HS-27A (cell line): ENCODE measurements at places on chromosomes 4 and X.

DNA sequence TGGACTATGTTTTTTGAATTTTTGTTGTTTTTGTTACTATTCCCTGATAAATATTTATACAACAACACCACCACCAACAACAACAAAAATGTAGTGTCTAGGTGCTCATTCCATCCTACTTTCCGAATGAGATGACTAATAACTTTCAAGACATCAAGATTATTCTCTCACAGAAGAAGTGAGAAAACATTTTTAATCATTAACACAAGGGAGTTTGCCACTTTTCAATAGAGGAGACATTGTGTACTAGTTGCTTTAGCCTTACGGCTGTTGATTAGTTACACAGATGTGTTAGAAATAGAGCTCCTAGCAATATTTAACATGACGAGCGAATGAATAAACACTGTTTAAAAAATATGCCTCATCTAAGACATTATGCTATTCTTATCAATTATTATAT is 898.8 kb downstream of the C4orf33 start:
- DNase-seq = no peak

DNA sequence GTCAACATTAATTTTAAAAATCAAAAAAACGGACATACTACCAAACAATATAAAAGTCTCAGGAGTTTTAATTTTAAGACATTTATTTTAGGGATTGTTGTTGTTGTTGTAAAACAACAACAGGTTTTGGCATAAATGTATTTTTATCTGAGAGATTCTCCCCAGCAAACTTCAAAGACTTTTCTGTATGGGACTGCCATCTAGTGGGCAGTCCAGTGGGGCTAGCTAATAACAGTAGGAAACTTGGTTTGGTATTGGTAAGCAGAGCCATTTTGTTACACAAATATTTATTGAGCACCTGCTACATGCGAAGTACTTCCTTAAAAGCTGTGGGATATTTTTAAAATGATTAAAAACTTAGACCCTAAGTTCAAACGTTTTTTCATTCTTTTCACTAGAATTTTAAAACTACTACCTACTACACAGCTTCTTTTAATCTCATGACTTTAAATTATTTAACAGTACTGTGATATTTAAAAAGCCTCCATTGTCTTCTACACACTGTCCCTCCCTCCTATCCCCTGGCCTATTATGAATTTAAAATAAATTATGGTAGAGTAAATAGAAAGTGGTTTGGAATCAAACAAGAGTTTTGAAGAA is 1028.4 kb upstream of the INTU start:
- no peak for DNase-seq

DNA sequence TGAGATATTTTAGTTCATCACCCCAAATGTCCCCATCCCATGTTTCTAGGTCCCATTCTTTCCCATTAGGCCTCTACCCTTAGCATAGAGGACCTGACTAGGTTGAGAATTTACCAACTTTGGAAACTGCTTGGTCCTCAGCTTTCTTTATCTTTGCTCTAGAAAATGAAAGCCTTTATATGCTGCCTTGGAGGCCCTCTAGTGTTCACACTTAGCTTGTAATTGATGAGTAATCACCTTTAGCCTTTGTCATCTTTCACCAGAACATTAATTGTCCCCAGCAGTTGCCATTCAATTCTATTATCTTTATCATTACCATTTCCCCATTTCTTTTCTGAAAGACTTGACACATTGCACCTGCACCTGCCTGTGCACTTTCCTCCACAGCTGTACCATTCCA is 589.2 kb upstream of the NR3C2 start:
- DNase-seq = no peak

DNA sequence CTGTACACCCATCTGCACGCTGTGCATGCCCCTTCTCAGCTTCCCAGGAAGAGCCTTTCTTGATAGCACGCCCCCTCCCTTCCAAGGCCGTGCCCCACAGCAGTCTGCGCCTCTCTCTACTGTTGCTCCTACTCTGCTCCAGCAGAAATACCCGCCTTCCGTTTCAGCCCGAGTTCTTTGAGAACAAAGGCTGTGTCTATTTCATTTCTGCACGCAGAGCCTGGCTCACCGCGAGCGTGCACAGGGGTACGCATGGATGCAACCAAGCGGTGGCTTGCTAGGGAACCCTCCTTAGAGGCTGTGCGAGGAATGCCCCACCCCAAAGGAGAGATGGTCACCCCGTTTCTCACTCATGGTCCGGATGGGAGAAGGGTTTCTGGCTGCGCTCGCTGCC is 485 bp downstream of the AADAT start:
- DNase-seq = peak; percentile 2

GRCh38 chrX:133921764-133922389 is 63.5 kb downstream of the GPC3 start:
- DNase-seq = no peak

DNA sequence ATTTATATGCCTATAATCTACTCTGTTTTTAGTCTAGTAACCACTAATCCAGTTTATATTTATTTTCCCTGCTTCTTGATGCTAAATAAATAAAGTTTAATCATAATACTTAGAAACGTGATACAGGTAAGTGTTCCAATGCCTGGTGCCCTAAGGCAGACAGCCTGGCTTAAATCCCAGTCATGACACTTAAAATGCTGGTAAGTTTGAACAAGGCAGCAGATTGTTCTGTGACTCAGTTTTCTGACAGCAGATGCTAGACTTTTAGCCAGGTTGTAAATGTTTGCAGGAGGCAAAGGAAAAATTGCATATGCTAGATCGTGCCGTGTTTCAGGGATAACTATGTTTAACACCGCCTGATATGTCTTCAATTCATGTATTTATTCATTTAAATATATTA is 2661.6 kb downstream of the PCDH7 start:
- DNase-seq = no peak

- DNase-seq = no peak
Measured at GRCh38 chrX:136856551-136856950, 24.0 kb downstream of the RBMX start.

DNA sequence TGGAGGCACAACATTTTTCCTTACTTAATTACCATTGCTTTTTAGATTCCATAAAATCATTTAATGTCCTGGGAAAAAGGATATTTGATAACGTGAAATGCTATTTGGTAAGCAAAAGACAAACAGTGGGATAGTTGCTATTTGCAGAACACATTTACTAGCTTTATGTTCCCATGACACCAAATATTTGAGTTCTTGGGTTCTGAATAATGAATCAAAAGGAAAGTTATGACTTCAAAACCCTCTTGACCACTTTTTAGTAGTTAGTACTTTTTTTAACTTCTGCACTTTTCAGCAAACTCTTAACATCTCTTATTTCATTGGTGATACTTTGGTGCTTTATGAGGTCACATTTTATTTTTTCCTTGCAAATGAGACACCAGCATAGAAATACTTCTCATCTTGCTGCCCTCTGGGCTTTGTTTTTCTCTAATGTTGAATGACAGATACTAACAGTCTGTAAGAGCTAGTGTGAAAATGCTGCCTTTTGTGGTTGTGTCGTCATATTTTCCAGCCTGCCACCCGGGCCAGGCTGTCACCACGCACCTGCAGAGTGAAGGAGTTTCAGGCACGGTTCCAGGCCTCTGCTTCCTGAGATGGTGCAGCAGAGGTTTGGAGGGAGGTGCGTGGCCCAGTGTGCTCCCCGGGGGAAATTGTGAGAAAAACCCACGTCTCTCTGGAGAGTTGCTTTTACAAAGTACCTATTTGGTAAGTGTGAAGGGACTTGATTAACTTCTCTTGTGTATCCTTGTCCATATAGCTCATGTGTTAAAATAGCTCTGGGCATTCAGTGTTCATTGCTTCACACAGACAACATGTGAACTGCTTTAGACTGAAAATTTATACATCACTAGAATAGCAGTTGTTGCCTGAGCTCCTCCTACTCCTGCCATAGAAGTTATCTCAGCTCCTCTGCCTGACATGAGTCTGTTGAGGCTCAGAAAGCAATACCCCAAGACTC is 34.7 kb downstream of the MSL3 start:
- DNase-seq = no peak

DNA sequence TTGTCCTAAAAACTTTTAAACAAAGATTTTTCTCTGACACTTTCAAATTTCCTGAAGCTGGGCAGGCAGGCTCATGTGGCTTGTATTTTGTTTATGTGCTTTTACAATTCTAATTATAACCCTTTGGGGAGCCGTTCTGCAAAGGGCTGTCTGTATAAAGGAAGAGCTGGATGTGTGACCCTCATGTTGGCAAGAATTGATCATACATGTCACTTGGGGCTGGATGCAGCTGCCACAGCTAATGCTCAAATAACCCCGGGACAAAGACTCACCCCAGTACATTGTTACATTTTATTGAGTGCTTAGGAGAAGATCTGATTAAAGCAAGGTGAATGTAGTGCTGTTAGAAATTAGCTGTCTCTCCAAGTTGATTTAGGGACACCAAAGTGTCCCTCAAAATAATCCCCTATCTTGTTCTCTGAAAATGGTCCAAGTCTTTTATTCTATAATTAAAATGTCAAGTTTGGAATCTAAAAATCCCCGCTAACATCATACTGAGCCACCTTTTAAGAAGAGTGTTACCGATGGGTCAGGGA is 13.0 kb upstream of the DAPP1 start:
- DNase-seq = no peak

DNA sequence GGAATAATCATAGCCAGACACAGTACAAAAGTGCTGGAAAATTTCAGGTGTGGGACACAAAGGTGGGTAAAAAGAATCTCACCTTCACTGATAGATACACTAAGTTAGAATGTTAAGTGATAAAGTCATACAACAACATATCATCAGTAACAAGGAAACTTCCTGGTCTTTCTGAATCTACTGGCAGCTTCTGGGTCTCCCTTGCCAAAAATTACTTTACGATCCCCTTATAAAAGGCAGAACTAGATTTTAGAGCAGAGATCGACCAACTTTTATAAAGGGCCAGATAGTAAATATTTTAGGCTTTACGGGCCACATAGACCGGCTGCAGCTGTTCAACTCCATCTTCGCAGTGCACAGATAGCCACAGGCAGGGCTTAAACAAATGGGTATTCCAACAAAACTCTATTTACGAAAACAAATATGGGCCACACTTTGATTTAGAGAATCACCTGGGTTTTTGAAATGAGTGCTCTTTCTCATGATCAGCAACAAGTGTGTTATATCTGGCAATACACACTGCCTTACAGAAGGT is 159.9 kb downstream of the AASDH start:
- no peak for DNase-seq

DNA sequence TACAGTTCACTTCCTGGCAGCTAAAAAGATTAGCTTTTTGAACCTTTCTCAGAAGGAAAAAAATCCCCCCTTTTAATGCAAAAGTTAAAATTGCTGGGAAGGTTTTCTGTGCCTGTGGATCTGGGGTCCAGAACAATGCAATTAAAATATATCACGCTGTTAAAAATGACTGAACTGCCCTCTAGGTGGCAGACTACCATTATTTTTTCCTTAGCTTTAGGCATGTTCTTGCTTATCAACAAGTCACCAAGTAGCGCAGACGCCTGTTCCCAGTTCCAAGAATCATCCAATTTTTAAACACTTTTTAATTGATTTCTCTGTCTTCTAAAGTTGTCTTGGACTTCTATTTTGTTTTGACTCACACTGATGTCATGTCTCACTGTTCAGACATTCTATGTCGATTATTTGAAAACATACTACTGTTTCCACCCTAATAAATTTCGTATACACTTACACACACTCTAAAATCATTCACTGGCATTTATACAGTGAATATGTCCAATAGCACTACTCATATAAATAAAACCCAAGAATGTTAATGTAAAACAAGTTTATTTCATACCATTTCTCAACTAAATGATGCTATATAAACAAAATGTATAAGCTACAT is 661.6 kb downstream of the RAPGEF2 start:
- peak; percentile 39 for DNase-seq

DNA sequence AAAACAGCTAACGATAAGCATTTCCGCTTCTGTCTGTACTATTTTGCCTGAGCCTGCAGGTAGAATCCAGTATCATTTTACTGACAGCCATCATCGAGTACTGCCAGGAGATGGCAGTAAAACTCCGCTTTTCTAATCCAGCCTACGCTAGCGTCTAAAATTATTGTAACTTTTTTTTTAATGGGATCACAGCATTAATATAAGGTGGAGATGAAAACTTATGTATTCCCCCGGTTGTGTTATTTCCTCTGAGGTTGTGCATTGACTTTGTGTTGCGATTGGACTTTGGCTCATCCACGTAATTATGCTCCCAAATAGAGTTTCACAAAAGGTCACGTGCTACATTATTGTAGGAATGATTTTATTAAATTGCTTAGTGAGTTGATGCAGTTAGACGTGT is 248.1 kb downstream of the C4orf33 start:
- DNase-seq = no peak

DNA sequence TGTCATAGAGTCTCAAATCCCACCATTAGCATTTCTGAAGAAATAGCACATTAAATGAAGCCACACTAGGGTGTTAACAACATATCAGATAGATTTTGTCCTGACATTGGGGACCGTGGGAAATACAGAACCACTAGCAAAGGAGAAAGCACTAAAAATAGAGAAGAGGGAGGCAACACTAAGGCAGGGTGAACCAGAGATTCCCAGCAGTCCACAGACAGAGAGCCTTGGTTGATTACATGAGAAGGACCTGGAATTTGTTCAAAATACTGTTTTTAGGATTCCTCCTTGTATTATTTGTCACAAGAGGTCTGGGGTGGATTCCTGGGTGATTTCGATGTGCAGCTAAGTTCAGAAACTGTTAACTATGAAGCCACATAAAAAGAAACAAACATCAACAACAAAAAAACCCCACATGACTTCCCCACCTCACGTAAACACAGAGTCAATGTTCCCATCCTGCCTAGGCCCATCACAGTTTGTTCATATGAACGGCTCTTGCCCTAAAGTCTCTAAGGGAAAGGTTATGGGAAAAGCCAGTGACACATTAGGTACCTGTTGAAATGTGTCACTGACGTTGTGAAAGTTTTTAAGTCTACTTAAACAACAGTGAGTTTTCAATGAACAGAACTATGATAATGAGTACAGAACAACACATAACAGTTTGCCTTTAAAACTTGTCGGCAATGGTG is 23.6 kb upstream of the GRSF1 start:
- no peak for DNase-seq

DNA sequence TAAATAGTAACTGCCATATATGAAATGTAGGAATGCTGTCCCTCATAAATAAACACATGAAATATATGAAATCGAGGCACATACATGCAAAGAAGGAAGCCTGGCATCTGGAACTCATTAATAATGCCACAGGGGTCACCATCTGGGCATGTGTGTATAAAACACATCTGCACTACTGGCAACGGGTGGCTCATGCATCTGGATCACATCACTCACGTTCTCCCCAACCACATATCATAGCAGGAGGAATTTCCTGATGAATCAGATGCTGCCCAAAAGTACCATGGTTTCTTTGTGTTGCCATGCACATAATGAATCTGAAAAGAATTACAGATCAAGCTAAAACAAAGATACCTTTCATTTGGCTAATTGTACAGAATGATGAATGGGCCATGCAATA is 28.6 kb downstream of the RNF175 start:
- peak; percentile 54 for DNase-seq

GRCh38 chr4:122606364-122607043 is 14.4 kb downstream of the IL21 start:
- no peak for DNase-seq
